Cerebellar nuclear complex (tissue), 1 donor: ENCODE measurements at places on chromosomes 2 and 18.
A peak's percentile ranks its signal among the peaks of the same experiment; 100 is the strongest.

- DNase-seq = peak; percentile 34
Measured at GRCh38 chr18:24632158-24632988, 171.9 kb downstream of the HRH4 start.

GRCh38 chr2:107615039-107615438 is 211.7 kb upstream of the RGPD4 start:
- DNase-seq = no peak

DNA sequence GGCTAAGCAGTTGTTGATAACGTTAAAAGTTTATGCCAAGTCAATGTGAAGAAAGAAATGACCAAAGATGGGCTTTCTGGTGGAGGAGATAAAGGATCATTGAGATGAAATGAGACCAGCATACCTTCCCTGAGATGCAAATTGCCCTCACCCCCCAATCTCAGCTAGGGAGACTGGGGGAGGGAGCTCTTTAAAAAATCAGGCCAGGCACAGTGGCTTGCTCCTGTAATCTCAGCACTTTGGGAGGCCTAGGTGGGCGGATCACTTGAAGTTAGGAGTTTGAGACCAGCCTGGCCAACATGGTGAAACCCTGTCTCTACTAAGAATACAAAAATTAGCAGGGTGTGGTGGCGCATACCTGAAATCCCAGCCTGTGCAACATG is 30.9 kb upstream of the KCMF1 start:
- no peak for DNase-seq

- no peak for DNase-seq
Measured at GRCh38 chr2:65390134-65390533, 42.3 kb downstream of the SPRED2 start.

GRCh38 chr2:74221604-74222299 is 23.3 kb downstream of the MTHFD2 start:
- DNase-seq = no peak

DNA sequence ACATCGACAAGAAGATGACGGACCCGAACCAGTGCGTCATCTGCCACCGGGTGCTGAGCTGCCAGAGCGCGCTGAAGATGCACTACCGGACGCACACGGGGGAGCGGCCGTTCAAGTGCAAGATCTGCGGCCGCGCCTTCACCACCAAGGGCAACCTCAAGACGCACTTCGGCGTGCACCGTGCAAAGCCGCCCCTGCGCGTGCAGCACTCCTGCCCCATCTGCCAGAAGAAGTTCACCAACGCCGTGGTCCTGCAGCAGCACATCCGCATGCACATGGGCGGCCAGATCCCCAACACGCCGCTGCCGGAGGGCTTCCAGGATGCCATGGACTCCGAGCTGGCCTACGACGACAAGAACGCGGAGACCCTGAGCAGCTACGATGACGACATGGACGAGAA is 14.4 kb downstream of the SALL3 start:
- DNase-seq = no peak

DNA sequence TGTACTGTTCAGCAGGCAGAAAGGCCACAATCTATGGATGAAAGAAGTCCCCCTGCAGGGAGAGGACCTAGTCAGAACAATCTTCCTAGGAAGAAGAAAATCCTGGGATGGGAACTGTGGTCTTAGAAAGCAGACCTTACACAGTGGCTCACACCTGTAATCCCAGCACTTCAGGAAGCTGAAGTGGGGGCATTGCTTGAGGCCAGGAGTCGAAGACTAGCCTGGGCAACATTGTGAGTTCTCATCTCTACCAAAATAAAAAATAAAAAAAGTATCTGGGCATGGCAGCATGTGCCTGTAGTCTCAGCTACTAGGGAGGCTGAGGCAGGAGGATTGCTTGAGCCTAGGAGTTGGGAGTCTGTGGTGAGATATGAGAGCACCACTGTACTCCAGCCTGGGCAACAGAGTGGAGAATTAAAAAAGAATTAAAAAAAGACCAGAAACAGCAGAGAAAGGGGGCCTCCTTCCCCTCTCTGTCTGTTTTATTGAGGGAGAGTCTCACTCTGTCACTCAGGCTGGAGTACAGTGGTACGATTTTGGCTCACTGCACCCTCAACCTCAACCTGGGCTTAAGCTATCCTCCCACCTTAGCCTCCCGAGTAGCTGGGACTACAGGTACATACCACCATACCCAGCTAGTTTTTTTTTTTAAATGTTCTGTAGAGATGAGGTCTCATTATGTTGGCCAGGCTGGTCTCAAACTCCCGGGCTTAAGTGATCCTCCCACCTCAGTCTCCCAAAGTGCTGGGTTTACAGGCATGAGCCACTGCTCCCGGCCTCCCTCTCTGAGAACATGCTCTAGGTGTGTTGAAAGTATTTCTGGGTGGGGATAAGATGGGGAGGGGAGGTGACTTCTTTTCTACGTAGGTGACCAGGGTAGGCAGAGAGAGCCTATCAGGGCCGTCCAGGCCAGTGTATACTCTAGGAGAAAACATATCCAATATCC is 7.4 kb downstream of the RHOB start:
- no peak for DNase-seq

- no peak for DNase-seq
Measured at GRCh38 chr18:53946594-53946993, 277.9 kb downstream of the MBD2 start.

DNA sequence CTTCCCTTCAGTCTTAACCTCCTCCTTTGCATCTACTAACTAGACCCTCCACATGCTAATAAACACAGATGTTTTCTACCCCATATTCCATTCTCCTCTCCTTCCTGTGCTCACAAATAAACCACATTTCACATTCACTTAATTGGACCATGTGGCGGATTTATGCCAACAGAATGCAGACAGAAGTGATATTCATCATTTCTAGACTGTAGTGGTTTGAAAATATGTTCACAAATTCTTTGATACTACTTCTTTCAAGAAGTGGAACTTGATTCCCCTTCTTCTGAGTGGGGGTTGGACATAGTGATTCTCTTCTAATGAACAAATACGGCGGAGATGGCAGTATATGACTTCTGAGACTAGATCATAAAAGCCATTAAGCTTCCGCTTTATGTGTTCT is 73.5 kb upstream of the SPTBN1 start:
- no peak for DNase-seq

- no peak for DNase-seq
Measured at GRCh38 chr2:215784371-215784783, 229.0 kb downstream of the MREG start.

DNA sequence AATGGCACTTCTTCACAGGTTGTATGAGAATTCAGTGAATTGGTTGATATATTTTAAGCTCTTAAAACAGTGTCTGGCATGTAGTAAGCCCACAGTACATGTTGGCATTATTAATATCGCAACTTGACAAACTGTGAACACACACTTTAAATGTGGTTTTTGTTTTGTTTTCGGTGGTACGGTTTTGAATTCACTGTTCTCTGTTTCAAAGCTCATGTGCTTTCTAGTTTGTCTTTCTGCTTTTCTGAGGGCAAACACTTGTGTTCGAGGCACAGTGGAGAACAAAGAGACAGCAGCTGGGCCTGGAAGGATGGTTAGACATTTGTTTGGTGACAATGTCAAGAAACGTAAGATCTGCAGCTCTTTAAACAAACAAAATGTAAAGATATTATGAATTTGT is 276.5 kb upstream of the MC4R start:
- no peak for DNase-seq

DNA sequence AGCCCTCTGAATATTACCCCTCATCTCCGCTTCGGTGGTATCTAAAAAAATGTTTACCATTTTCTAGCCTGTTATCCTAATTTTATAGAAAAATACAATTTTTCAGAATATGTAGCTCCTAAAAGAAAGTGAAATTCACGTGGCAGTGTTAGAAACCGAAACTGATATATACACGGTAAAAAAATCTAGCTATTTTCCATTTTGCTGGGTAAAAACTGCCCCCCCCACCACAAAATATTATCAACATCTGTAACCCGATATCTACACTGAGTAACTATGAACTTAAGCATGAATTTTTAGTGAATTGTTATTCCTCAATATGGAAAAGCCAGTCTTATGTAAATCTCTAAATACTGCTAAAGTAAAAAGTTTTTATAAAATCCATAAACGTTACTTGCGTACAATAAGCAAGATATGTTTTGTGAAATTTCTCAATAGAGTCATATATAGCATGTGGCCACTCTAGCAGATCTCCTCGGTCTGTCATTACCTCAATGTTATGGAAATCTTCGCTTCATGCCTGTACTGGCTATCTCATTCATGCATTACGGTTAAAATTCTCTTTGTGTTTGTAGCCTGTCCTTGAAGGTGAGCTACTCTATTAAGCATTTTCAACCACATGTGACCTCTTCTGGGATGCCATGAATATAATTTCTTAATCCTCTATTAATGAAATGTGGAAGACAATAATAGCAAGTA is 524.2 kb downstream of the TRIB2 start:
- DNase-seq = no peak

DNA sequence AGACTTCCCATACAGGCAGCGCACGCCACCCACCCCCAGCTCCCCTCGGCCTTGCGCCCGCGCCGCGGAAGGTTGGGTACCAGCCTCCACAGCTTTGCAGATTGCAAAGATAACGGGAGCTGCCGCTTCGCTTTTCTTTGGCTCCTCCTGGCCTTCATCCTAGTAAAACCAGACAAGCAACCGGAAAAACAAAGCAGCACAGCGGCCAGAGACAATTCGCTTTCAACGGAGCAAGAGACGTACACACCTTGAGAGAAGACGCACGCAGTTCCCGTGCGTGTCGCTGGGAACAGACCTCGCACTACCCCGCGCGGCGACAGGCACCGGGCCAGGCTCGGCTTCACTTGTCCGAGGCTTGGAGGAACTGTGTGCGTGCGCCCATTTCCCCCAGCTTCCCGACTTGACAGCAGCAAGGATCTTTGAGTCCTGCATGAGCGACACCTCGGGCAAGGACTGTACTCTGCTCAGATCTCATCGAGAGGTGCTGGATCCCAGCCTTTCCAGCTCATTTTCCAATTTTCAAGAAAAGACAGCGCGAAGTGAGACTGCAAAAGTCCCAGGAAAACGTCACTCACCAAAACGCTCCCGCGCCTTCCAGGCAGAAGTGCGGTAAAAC is 964 bp downstream of the ZBTB7C start:
- no peak for DNase-seq

DNA sequence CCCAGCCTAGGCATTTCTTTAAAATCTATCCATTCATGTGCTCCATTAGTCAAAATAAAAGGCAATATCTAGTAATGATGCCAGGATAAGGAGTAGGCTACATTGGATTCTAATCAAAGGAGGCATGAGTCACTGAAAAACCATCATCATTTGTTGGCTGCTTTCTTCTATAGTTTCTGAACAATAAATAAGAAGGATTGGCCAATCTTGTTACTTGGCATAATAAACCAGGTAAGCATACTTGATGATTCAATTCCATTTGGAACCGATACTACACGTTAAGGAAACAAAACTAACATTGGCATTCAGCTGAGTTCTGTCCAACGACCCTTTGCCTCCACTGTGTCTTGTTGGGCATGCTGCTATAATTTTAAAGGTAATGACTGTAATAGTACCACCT is 27.2 kb downstream of the ATP8B1 start:
- no peak for DNase-seq

GRCh38 chr2:38706846-38707345 is 41.0 kb downstream of the GALM start:
- no peak for DNase-seq

- DNase-seq = no peak
Measured at GRCh38 chr2:98137196-98137595, 50.2 kb downstream of the VWA3B start.

DNA sequence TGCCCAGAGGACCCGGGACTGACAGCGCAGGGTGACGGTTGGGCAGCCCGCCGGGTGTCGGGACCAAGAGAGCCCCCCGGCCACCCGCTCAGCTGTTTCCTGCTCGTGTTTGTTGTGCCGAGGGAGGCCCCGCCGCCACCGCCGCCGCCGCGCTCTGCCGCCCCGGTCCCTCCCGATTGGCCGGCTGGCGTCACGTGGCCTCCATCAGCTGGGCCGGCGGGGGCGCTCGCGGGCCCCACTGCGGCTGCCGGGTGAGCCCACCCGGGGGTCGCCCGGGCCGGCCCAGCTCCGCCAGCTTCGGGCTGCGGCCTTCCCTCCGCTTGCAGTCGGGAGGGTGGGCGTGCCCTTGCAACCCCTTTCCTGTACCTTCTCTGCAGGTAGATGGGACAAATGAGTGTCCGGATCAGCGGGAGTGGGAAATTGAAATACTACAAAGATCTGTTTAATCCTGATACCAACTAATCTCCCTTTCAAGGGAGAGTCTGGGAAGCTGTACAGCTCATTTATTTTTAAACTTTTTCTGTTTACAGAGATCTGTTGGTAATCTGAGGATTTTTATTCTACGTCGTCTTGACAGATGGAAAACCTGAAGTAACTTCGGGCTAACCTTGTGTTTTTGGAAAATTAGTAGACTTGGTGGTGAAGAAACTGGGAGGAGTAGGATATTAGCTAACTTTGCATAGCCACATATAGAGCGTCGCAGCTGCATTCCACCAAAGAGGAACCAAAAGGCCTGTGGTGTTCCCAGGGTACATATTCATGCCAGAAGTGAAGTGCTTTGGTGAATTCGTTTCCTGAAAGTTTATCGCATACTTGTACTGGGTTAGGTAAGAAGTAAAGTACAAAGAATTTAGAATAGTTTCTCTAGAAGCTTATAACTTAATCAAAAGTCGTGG is 1.2 kb downstream of the YPEL5 start:
- DNase-seq = no peak

GRCh38 chr2:224925810-224926100 is 116.5 kb downstream of the DOCK10 start:
- no peak for DNase-seq

GRCh38 chr2:44168681-44169154 is at the start of gene PPM1B:
Gene PPM1B (plus strand): TSS chr2:44168875. CDS start chr2:44201200, 32,325 bp downstream.
- no peak for DNase-seq

DNA sequence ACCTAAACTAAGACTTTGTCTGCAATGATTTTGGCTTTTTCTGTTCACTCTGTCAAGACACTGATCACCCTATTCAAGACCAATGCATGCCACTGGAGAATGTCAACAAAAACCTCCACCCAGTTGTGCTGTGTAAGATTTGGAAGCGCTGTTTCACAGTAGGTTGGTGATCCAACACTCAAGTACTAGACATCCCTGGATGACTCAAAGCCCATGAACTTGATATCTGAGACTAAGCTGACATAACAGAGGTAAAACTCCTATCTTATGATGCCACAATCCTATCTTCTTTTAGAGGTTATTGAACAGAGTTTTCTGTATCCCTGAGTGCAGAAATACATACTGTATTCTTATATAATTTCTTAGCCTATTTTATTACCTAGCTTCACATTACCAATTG is 251.3 kb upstream of the ETAA1 start:
- DNase-seq = no peak

DNA sequence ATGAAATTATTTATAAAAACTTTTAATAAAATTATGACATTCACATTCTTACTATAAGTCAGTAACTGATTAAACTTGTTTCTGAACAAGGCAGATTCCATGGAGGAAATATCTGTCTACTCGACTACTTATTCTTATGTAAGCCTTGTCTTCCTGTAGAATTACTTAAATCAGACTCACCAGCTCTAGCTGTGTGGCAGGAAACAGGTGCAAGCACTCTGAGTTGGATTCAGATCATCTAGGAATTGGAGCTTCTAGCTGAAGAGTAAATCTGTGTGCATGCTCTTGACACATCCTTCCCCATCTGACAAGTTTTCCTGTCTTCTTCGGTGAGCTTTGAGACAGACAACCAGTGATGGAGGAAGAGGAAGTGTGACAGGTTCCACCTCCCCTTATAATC is 284.7 kb downstream of the TRIB2 start:
- DNase-seq = no peak
